ENCODE measurements at places on chromosomes 5 and 9. TPM values are rescaled to one million over a fixed set of nuclear protein-coding genes. Genes with fewer than 3 reads are reported as not detected.

GRCh38 chr9:125632321-125633115, 74.5 kb downstream of the MAPKAP1 start:
- H3K4me3 ChIP-seq, result no peak overlapping the region
- H3K4me1 ChIP-seq, result peaks cover 27% of the 10 kb centered on the region
- H3K27me3 ChIP-seq, result no peaks in the 10 kb centered on the region
- no peak overlapping the region for H3K27ac ChIP-seq
- H3K36me3 ChIP-seq, result no peaks in the 10 kb centered on the region
- no peak for DNase-seq

GRCh38 chr5:139692679-139693308, 44.6 kb downstream of the CXXC5 start:
- peaks cover 89% of the 10 kb centered on the region for H3K4me1 ChIP-seq
- no peak overlapping the region for H3K4me3 ChIP-seq
- no peak for DNase-seq
- no peaks in the 10 kb centered on the region for H3K27me3 ChIP-seq

DNA sequence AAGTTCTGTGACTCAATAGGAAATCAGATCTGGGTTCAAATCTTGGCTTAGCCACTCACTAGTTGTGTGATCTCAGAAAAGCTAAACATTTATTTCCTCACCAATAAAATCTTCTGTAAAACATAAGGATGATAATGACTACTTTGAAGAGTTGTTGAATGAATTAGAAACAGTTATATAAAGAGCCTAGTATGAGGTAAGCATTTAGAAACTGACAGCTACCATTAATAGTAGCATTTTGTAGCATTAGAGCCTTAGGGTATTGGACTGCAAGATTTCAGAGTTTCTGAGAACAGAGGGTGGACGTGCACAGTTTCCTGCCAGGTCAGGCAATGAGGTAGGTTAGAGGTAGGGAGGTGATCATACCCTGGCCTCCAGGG, 293.2 kb downstream of the CWC27 start:
- peaks cover 72% of the 10 kb centered on the region for H3K4me1 ChIP-seq
- no peak for DNase-seq
- H3K27ac ChIP-seq, result peak overlapping the region; percentile 99
- H3K4me3 ChIP-seq, result no peak overlapping the region
- H3K36me3 ChIP-seq, result peaks cover 5% of the 10 kb centered on the region

- DNase-seq, result no peak
- peaks cover 22% of the 10 kb centered on the region for H3K4me1 ChIP-seq
- peaks cover 10% of the 10 kb centered on the region for H3K36me3 ChIP-seq
Measured at GRCh38 chr9:128249908-128250838, 25.6 kb downstream of the GOLGA2 start.

CER1 gene
- not detected for total RNA-seq

LHX3 gene
- total RNA-seq, result not detected

OTULINL gene
- total RNA-seq, result 4.3 TPM

PRDM9 gene
- total RNA-seq, result not detected

PCDHGC5 gene
- 1.7 TPM for total RNA-seq

PMPCA gene
- 64.8 TPM for total RNA-seq

ABLIM3 gene
- 15.4 TPM for total RNA-seq

Measured in chondrocyte (in vitro differentiated cells).